ENCODE measurements at places on chromosomes 16 and 17.

GRCh38 chr17:79988185-79988971 is 47.3 kb downstream of the TBC1D16 start:
- DNase-seq, result no peak

- no peak for DNase-seq
Observed at GRCh38 chr16:57361404-57361803, 2.8 kb downstream of the CCL22 start.

DNA sequence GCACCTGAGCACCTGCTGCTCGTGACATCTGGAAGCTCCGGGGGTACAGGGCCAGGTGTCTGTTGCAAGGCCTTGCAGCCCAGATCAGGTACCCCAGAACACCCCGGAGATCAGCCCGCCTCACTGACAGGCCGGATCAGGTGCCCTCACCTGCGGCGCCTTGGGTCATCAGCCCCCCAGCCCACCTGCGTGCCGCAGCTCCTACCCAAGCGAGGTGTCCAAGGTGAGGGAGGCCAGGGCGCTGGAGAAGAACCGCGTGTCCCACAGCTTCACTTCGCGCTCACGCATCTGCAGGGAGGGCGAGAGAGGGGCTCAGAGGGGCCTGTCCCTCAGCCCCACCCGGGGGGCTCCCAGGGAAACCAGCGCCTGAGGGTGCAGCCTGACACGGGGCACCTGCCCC is 16.1 kb downstream of the VASN start:
- no peak for DNase-seq

DNA sequence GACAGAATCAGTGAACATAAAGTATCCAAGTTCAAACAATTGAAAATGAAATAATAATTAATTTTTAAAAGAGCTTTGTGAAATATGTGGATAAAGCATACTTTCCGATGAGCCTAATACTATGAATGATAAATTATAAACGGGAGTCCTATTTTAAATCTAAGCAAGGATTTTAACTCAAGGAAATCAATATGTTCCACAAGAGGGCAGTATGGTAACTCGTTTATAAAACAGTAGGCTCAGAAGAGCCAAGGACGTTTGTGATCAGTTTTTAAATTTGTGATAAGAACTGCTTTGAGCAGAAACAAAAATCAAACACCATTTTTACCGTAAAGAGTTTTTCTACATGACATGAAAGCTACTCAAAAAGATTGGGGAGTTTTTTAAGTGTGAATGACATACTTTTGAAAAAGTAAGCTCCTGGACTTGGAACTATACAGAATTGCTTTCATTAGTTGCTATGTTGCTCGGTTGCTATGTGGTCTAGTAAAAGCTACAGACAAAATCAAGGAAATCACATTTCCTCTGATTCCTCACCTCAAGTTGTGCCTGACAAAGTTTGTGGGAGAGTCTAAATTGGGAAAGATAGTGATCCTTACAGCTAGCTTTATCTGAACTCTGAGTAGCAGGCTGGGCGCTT is 11.8 kb upstream of the TEKT1 start:
- DNase-seq, result peak; percentile 72

- no peak for DNase-seq
Observed at GRCh38 chr17:45361451-45361850, 44.6 kb upstream of the MAP3K14 start.

DNA sequence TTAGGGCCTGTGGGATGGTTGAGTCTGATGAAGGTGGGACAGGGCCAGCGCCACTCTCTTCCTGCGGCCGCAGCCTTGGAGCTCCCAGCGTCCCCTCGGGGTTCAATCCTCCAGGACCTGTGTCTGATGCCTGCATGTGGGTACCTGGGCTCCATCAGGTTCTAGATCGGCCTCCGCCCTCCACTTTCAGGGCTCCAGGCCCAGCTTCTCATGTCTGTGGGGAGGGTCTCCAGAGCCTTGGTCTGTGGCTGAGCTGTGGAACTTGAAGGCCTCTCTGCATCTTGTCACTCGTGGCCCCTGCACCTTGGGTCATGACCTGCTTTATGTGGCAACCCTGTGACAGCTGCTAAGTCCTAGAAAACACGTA is 89.8 kb upstream of the ZNF750 start:
- DNase-seq, result no peak

GRCh38 chr17:725746-726145 is 6.7 kb upstream of the TLCD3A start:
- no peak for DNase-seq

DNA sequence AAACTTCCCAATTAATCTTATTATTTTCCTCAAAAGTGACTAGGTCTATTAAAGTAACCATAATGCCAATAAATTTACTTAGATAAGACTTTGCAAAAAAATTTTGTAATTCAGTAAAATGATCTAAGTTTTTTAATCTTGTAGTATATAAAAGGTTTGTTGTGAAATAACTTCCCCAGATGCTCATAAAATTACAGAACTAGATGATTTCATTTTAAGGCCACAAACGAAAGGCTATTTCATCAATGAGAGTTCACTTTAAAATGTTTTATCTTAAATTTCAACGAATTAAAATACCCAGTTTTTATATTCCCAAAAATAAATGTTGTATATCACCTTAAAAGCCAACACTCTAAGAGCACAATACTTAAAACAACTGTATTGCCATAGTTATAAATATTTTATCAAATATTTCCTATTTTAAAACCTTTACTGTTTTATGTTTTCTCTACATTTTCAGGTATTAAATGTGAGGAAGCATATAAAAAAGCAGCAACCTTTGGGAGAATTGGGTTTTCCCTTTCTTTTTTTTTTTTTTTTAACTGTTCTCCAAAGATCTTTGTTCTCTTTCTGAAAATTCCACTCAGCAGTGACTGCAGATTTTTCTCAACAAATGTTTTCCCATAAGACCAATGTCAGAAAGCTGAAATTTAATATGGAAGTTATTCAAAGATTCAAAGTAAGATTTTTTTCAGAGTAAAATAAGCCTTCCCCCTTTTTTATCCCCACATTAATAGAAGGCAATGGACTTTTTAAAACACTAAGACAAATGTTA is 169.9 kb downstream of the CYB561 start:
- DNase-seq, result no peak

DNA sequence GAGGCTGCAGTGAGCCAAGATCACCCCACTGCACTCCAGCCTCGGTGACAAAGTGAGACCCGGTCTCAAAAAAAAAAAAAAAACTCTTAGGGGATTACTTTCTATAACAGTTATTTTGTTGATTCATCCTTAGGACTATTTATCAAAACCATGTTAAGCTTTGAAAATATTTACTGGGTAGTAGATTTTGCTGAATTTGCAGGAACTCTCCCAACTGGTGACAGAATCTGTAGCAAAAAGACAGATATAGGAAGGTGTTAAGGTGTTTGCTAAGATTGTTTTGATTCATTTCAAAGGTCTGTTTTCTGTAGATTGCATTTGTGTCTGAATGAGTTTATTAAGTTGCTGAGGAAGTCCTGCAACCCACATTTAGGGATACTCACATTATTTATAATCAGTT is 192.6 kb downstream of the PRKCA start:
- DNase-seq, result no peak

- no peak for DNase-seq
Observed at GRCh38 chr17:40813804-40814203, 8.6 kb downstream of the KRT10 start.

- no peak for DNase-seq
Observed at GRCh38 chr16:9112844-9113186, 21.4 kb downstream of the HAPSTR1 start.
